Activated naive CD4-positive, alpha-beta T cell treated with Interleukin-2 at 50 U/mL for 16 hours (primary cell): ENCODE measurements at places on chromosomes 13 and 19.

DNA sequence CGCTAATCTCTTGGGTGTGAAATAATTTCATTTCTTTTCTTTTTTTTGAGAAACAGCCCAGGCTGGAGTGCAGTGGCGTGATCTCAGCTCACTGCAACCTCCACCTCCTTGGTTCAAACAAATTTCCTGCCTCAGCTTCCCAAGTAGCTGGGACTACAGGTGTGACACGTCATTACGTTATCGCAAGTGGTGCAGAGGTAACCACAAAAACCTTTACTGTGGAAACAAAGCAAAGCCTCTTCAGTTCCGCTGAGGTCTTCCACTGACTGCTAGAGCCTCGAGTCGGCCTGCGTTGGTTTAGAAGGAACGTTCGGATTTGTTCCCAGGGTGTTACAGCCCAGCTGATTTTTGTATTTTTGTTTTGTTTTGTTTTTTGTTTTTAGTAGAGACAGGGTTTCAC, 2.0 kb upstream of the ZNF784 start:
- DNase-seq = peak; percentile 53

- DNase-seq = no peak
Observed at GRCh38 chr13:37109051-37109678, 3.7 kb upstream of the CSNK1A1L start.

DNA sequence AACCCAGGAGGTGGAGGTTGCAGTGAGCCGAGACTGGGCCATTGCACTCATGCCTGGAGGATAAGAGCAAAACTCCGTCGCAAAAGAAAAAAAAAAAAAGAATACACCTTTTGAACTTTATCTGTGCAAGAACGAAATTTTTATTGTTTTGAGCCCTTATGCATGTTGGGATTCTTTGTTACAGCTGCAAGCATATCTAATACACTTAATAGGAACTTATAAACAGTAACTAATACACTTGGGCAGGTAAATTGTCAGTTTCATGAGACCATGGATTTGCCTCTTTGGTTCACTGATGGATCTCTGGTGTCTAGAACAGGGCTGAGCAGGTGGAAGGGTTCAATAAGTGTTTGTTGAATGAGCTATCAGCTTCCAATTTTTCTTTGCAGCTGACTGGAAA, 108.1 kb downstream of the CACNA1A start:
- DNase-seq = no peak

DNA sequence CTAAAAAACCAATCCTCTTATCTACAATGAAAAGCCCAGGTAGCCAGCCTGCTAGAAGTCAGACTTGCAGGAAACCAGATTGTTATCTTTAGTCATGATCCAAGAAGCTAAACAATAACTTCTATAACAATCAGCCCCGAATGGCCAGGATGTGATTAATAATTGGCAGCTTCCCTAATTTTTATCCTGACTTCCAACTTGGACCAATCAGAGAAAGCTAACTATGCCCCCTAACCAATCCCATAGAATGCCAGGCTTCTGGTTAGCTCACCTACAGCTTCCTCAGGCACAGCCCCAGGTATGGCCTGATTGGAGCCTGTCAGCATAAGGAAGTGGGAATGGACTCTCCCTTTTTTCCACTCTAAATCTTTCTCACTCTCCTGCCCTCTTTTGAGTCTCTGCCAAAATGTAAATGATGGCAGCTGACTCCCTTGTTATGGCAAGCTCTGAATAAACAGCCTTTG, 394.9 kb downstream of the DLEU7 start:
- DNase-seq = no peak

- peak; percentile 38 for DNase-seq
Observed at GRCh38 chr13:45333977-45334922, 6.7 kb downstream of the TPT1 start.

DNA sequence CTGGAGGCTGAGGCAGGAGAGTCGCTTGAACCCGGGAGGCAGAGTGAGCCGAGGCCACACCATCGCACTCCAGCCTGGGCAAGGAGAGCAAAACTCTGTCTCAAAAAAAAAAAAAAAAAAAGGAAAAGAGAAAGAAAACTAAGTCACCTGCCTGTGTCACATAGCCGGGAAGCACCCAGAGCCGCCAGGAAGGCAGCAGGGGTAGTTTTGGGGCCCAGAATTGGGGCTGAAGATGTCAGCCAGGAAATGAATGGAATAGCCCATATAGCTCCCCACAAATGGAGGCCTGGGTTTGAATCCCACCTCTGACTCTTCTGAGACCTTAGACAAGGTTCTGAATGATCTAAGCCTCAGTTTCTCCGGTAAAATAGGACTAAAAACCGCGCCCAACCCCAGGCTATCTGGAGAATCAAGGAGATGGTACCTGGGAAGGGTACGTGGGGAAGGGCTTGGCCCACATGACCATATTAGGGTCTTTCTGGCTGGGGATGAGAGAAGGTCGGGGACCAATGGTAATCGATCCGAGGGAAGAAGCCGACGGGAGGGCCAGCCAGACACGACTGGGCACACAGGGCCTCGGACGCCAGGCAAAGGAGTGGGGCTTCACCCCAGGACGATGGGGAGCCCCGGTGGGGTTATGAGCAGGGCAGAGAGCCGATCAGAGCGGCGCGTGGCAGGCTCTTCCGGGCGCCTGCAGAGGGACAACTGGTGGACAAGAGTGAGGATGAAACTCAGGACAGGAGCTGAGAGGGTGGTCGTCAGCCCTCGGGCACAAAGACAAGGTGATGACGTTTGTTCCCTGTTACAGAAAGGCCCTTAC, 14.4 kb downstream of the CCDC124 start:
- no peak for DNase-seq

DNA sequence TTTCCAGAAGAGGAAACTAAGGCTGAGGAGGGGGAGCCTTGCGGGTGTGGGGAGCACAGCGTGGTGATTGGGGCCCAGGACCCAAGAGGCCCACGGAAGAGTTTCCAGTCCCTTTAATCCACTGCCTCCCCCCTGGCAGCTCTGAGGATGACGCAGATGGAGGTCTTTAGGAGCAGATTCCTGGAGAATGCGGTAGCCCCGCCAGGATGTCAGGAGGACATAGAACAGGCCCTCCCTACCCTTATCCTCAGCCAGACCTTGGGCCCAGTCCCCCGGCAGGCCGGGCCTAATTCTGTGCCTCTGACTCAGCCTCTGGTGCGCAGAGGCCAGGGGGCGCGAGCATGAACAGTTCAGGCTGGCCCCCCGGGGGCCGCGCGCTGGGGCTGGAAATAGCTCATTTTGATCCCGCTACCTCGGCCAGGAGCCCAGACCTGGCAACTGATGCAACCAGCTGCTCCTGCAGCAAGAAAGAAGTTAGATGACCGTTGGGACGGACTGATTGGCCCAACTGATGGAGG, 461 bp upstream of the HSPB6 start:
- peak; percentile 19 for DNase-seq

DNA sequence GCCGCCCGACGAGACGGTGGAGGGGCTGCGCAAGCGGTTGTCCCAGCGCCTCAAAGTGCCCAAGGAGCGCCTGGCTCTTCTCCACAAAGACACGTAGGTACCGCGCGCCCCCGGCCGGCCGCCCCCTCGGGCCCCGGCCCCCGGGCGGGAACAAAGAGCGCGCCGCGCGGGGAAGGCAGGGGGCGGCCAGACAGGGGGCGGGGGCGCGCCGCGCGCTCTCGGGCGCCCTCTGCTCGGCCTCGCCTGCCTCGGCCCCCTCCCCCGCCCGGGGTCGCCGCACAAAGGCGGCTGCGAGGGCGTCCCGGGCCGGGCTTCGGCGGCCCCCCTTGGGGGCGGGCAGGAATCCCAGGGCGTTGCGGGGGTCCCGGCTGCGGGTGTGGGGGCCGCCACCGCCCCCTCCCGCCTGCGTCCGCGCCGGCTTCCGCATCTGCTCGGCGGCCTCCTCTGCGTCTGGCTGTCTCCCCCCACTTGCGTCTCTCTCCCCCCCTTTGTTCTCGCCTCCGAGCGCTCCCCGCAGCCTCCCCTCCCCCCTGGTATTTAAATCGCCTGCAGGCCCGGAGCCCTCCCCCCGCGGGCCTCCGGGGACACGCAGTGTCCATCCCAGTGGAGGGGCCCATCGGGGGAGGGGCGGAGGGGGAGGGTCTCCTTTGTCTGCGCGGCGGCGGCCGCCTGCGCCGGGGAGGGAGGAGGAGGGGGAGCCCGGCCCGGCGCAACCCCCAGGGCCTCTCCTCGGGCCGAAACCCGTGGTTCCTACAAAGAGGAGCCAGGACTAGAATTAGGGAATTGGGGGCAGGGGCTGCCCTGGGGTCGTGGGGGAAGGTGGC, 2.3 kb downstream of the MIDN start:
- DNase-seq = peak; percentile 47

DNA sequence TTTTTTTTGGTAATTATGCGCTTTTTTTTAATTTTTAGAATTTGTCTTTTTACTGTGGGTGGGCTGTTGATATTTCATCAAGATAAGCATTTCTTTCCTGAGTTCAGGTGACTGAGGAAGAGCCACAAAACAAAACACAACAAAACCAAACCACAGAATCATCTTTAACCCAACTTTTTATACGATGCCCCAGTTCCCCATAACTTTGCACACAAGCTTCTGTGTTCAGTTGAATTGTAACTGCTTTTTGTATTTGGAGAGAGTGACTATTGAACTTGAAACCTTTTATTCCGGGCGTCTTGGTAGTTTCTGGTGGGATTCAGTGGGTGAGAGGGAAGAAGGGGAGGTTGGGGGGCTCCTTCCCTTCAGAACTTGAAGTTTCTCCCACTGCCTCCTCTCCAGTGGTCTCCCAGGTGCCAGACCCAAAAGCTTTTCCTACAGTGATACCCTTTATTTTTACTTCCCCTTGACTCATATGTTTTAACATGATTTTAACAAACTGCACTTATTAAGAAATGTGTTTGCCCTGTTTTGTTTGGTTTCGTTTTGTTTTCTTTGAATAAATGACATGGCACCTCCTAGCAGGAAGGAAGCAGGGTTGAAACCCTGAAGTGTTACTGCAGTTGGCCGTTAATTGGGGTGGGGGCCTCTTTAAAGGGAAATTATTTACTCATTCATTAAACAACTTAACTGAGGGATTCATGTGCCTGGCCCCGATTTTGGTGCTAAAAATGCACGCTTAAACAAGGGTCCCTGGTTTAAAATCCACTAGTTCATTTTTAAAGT, 2.7 kb upstream of the CCDC97 start:
- no peak for DNase-seq

- DNase-seq = peak; percentile 51
Observed at GRCh38 chr19:55383279-55384130, 587 bp downstream of the TMEM238 start.
